Naive thymus-derived CD8-positive, alpha-beta T cell (primary cell): ENCODE measurements at places on chromosomes 4 and X. TPM values are rescaled to one million over a fixed set of nuclear protein-coding genes. Genes with fewer than 3 reads are reported as not detected.

GRCh38 chrX:21559417-21559816 is 98.7 kb downstream of the KLHL34 start:
- no peak for DNase-seq

GRCh38 chr4:117479673-117480072 is 394.3 kb upstream of the TRAM1L1 start:
- no peak for DNase-seq

- no peak for DNase-seq
Measured at GRCh38 chr4:127400731-127401346, 231.9 kb upstream of the INTU start.

DNA sequence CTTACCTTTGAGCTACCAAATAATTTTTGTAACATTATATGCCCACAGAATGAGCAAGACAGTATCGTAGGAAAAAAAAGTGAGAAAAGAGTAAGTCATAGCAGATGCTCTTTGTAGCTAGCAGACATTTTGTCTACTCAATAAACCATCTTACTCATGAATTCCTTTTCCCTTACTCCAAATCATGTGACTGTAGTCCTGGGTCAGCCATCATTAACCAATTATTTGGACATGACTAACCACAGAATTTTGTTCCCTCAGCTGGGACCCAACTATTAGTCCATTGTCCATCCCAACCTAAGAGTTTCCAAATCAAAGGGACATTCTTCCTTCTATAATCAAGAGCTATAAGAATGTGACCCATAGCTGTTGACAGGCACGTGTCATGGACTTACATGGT is 11.4 kb downstream of the UBE2D3 start:
- no peak for DNase-seq

DNA sequence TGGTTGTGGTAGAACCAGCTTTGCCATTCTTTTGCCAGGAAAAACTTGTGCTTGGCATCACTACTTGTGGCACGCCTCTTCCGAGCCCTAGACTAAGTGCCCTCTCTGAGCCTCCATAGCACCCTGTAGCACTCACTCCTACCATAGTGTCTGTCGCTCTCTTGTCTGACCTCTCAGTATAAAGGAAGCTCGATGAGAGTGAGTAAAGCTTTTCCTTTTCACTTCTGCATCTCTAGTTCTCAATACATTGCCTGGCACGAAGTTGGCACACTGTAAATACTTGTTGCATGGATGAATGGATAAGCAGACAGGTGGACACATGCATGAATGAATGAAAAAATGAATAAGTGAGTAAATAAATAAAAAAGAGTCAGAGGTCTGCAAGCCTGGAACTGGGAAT is 48.3 kb downstream of the TLR10 start:
- no peak for DNase-seq

DNA sequence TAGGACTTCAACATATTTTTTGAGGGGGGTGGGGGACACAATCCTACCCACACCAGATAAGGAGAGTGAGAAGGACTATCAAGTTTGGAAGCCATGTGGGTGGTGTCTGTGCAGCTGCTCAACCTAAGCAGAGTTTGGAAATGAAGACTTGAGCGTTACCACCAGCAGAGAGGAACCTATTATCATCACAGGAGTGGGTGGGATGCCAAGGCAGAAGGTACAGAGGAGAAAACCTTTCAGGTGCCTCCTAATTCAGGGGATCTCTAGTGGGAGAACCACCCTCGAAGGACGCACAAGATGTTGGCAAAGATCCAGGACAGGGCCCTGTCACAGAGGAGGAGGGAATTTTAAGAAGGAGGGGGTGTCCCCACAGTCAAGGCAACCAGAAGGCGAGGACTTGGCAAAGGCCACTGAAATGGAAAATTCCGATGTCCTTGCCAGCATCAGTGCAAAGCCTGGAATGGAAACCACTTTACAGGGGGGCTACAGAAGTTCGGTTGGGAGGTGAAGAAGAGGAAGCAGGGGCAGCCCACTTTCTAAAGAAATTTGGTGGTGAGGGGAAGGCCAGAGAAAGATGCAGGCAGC is 8.4 kb upstream of the GPM6B start:
- DNase-seq = no peak

DNA sequence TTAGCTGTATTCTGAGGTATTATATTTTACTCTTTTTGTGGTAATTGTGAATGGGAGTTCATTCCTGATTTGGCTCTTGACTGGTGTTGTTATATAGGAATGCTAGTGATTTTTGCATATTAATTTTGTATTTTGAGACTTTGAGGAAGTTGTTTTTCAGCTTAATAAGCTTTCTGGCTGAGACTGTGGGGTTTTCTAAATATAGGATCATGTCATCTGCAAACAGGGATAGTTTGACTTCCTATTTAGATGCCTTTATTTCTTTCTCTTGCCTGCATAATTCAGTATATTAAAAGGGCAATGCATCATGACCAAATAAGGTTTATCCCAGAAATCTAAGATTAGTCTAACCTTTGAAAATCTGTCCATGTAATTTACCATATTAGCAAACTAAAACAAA is 44.7 kb upstream of the EPGN start:
- DNase-seq = no peak

- DNase-seq = no peak
Measured at GRCh38 chr4:78031417-78031950, 25.6 kb upstream of the FRAS1 start.

- no peak for DNase-seq
Measured at GRCh38 chr4:146359771-146360170, 145.4 kb downstream of the REELD1 start.

DNA sequence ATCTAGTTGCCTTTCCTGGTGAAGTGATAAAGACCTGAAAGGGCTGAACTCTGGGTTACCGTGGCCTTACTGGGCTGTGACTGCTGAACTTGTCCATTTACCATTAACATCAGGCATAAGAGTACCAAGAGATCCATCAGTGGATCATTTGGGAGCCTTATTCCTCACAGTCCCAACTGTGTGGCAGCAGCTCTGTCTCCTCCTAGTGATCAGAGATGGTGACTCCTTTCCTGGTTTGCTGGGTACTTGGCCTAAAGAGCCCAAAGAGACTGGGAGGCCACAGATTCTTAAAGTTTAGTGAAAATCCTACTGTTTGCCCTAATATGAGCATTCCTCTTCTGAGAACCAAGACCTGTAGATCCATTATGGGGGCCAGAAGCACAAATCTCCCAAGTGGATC is 56.3 kb upstream of the ATP6AP2 start:
- no peak for DNase-seq

GRCh38 chr4:117610706-117611308 is 423.5 kb upstream of the NDST3 start:
- DNase-seq = no peak

DNA sequence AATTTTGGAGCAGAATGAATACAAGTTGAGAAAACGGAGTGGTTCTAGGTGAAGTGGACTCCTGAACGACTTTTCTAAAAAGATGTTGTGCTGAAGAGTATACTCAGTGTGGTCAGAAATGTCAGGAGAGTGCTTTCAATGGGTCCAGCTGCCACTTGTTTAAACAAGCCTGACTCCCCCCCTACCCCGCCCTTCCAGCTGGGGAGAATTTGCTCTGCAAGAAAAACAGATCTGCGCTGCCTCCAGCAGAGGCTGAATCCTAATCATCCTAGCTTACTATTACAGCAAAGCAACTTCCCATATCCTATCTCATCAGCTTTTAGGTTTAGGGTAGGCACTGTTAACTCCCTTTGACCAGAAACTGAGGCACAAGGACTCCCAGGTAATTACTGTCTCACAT is 1.9 kb downstream of the MAP3K15 start:
- no peak for DNase-seq

GRCh38 chrX:131063613-131064012 is 5.5 kb downstream of the ARHGAP36 start:
- no peak for DNase-seq

DNA sequence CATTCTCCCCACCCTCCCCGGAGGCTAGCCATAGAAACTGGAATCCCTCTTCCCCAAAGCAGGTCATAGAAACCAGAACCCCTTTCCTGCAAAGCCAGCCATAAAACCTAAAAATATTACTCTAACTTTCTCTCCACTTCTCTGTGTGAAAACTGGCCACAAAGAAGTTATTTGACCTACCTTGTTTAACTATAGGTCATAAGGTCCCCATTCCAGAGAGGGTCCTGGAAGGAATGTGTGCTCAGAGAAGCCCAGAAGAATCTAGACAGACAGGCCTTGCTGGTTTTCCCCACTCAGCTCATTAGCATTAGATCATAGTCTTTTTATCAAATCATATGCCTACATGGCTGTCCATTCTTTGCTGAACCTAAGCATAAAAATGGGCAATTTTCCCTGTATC is 52.8 kb upstream of the TEX13A start:
- DNase-seq = no peak

DNA sequence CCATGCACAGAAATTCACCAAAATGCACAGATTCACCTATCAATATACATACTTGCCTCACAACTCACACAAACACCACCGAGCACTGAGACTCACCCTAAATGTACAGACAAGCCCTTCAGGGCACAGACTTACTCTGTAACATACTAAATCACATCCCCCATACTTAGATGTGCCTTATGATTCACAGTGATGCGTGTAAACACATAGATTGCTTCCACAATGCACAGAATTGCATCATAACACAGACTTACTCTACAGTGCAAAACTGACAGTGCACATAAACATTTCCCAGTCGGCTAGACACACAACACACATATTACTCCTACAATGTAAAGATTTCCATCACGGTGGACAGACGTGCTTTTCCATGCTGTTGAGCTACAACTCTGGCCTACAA is 6.2 kb downstream of the LINC00632 start:
- no peak for DNase-seq

DNA sequence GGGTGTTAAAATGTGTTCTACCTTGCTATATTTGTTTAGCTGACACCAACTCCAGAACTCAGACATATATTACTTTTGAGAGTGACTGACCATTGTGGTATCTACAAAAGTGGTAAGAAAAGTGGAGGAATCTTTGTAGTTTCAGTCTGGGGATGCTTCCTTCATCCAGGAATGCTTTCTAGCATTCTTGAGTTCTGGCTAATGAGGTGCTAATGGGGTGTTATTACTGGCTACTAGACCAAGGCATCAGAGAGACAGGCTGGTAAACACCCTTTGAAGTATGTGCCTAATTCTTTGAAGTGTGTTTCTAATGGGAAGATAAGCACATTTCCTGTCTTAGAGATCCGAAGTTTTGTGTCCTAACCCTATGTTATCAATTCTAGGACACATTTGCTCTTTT is 310.4 kb downstream of the SPRY1 start:
- DNase-seq = no peak

DNA sequence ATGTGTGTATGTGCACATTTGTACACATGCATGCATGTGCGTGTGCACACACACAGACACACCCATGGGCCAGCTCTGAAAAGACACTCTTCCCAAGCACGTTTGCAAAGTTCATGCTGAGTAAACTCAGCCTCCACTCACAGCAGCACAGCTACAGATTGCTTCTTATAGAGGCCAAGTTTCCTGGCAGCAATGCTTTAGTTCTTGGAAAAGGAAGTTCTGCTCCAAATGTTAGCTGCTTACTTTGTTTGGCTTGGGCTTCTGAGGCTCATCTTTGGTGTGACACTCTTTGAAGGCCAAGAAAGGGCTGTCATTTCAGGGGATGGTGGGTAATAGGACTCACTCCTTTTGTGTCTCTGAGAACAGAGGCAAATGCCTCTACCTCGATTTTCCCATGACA is 6.6 kb downstream of the PLP1 start:
- no peak for DNase-seq

DNA sequence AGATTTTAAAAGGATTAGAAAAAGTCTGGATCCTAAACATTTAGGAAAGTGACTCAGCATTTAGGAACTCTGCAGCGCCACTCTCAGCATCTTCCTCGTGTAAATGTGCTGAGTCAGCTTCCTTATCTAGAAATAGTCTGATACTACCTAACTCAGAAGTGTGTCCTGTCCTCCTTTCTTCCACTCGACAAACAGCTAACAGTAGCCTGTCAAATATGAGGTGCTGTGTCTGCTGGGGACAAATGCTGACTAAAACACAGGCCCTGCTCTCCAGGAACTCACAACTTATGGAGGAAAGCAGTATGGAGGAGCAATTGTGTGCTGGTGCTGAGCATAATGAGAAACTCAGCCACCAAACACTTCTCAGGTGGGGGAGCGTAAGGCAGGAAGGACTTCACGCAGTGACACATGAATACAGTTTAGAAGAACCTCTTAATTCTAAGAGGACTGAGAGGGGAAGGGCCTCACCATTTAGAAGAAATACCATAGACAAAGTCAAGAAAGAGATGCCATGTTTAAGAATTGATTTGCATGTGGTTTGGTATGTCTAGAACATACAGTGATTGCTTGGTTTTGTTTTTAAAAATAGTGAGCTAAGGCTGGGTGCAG is 125.3 kb downstream of the SOWAHB start:
- no peak for DNase-seq

- DNase-seq = no peak
Measured at GRCh38 chr4:82989575-82990429, 20.8 kb downstream of the LIN54 start.

DNA sequence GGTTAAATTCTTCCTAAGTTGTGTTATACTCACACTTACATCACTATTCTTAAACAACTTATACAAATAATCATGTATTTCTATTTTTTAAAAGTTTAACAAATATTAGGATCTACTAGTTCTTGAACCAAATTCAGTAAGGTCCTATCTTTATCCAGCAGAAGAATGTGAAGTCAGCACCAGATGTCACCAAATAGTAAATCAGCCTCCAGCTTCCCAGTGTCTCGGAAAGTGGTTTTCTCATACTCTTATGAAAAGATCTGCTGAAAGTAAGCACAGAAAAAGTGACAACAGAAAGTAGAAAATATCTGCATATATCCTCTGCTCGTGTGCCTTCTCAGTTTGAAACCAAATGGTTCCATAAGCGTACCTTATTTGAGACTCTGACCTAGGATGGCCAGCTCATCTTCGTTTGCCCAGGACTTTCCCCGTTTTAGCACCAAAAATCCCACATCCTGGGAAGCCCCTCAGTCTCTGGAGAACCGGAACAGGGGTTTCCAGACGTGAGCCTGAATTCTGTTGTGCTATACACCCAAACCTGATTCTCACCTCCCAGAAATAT is 98.0 kb upstream of the DCLK2 start:
- no peak for DNase-seq

- DNase-seq = no peak
Measured at GRCh38 chrX:7045238-7045955, 102.1 kb upstream of the STS start.

GRCh38 chr4:151202851-151203455 is 74.0 kb upstream of the PRSS48 start:
- DNase-seq = no peak

Gene ABCG2
- 0.33 TPM for total RNA-seq

Gene COL4A6
- total RNA-seq = not detected

Gene GPR50
- total RNA-seq = not detected

Gene PCYT1B
- total RNA-seq = not detected

Gene IL9R
- total RNA-seq = 2.4 TPM

Gene CSAG3
- not detected for total RNA-seq

Gene RTL5
- 0.30 TPM for total RNA-seq

Gene AGTR2
- not detected for total RNA-seq

Gene TMPRSS11F
- total RNA-seq = not detected

Gene RNF212
- 8.5 TPM for total RNA-seq

Gene MGAT4D
- total RNA-seq = not detected

Gene HTRA3
- total RNA-seq = not detected

Gene STATH
- not detected for total RNA-seq

Gene GAGE12H
- not detected for total RNA-seq
